ENCODE measurements at places on chromosomes 12 and 14.

GRCh38 chr12:119149270-119149669 is 29.5 kb upstream of the HSPB8 start:
- DNase-seq = no peak

- DNase-seq = no peak
These were observed 38.3 kb downstream of the TESC start for GRCh38 chr12:117060929-117061305.

- DNase-seq = no peak
These were observed 774 bp upstream of the SLC2A13 start for GRCh38 chr12:40106655-40107054.

GRCh38 chr12:55707219-55707671 is 459 bp downstream of the ITGA7 start:
- peak; percentile 40 for DNase-seq

GRCh38 chr14:64444984-64445845 is 20.1 kb upstream of the AKAP5 start:
- no peak for DNase-seq

- no peak for DNase-seq
These were observed 542.2 kb upstream of the USP15 start for GRCh38 chr12:61717986-61718385.

- no peak for DNase-seq
These were observed 3.7 kb downstream of the ANG start for GRCh38 chr14:20692116-20692751.

DNA sequence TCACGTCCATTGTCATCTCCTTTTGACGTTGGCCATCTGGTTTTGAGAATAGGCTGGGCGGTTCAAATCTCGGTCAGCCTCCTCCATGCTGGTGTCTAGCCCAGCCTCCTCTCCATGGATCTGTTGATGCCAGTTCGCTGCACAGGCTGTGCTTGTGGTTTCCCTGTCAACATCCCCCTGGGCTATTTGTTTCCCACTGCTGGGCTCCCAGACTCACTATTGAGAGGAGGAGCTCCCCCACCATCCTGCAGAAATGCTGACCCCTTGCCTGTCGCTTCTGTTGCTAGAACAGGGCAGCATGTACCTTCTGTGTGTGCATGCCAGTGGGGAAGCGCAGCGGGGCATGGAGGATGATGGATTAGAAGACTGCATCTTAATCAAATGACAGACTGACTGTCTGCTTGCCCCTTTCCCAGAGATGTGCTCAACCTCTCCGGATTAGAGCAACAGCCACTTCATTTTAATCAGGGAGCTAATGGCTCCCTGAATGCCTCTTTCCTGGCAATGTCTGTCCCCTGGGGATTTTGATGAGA is 170.5 kb downstream of the TSPAN9 start:
- DNase-seq = no peak

DNA sequence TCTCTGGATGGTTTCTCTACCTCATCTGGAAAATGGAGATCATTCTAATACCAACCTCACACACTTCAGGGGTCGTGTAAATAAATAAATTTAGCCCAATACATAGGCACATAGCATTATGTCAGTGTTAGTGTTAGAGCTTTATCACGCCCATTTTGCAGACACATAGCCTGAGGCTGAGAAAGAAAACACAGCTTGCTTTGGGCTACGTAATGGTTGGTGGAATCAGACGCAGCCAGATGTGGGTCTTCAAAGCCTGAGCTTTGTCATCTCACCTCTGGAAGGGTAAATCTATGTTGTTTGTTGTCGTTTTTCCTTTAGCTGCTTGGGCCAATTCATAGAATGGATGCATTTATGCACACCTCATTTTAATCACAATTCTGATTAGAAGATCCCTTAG is 191.6 kb downstream of the RBM19 start:
- DNase-seq = no peak

GRCh38 chr14:74595006-74595735 is 16.9 kb downstream of the LTBP2 start:
- no peak for DNase-seq

GRCh38 chr12:124172636-124173035 is 122.3 kb upstream of the RFLNA start:
- no peak for DNase-seq

GRCh38 chr12:120237360-120238171 is 28.0 kb downstream of the PXN start:
- peak; percentile 72 for DNase-seq

DNA sequence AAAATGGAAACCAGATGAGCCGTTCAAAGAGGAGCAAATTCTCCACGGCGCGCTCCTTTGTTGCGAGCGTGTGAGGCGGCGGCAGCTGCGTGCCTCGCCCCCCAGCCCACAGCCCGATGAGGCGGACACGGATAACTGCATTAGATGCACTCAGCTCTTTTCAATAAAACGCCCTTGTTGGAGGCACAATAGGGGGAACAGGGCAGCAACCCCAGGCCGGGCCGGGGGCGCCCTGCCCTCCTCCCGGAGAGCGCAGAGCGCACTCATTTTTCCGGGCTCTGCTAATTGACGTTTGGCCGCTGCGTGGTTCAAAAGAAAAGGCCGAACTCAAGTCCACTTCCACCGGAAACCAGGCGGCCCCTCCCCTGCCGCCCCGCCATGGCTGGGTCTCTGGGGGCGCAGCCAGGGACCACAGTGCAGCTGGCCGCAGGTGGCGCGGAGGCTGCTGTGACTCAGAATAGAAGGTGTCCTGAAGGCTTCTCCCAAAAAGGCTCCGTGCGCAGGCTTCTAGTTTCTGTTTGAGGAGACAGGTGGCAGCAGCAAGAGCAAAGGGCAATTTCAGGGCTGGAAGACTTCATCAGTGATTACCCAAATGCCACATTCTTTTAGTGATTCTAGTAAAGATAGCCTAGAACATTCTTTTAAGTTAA is 29.0 kb upstream of the SMOC1 start:
- DNase-seq = no peak

- no peak for DNase-seq
These were observed 2.6 kb downstream of the PSME1 start for GRCh38 chr14:24138396-24139271.

GRCh38 chr12:79441534-79441933 is 249.2 kb downstream of the PAWR start:
- DNase-seq = no peak

- no peak for DNase-seq
These were observed 17.5 kb upstream of the PRKAG1 start for GRCh38 chr12:49036029-49036428.

GRCh38 chr12:43180242-43180641 is 371.8 kb downstream of the ADAMTS20 start:
- no peak for DNase-seq

- DNase-seq = no peak
These were observed 376.6 kb upstream of the TBX3 start for GRCh38 chr12:115060477-115061168.

DNA sequence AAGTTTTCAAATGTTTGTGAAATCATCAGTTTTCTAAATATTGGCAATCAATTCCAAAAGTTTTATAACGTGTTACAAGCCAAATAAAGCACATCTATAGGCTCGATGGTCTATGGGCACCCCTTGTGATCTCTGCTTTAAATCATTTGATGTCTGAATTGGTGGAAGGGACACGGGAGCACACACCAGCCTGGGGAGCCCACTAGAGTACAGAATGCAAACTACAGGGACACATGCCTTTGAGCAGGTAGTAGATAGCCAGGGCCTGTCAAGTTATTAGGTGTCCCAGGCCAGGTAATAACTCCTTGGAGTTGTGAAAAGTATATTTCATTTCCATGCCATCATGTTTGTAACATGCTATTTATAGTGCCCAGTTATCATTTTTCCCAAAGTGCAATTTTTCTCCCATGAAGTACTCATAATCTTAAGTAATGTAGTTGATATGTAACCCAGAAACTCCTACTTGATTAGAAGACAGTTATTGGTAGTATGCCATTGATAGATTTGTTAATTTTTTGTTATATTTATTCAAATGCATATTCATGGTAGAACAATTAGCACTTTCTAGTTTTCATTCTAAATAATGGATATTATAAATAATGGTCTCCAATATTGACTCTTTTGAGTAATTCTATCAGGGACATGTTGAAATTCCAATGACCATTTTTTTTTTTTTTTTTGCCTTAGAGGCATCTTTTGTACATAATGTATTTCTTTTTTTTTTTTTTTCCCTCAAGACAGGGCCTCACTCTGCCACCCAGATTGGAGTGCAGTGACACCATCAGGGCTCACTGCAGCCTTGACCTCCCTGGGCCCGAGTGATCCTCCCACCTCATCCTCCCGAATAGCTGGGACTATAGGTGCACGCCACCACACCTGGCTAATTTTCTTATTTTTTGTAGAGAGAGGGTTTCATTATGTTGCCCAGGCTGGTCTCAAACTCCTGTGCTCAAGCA is 96.9 kb upstream of the FGD4 start:
- DNase-seq = peak; percentile 51

GRCh38 chr12:110742718-110743570 is at the start of gene PPP1CC:
Gene PPP1CC, minus strand, starts transcription at chr12:110742891. Its CDS starts 184 bp downstream, at chr12:110742707.
- DNase-seq = peak; percentile 88

DNA sequence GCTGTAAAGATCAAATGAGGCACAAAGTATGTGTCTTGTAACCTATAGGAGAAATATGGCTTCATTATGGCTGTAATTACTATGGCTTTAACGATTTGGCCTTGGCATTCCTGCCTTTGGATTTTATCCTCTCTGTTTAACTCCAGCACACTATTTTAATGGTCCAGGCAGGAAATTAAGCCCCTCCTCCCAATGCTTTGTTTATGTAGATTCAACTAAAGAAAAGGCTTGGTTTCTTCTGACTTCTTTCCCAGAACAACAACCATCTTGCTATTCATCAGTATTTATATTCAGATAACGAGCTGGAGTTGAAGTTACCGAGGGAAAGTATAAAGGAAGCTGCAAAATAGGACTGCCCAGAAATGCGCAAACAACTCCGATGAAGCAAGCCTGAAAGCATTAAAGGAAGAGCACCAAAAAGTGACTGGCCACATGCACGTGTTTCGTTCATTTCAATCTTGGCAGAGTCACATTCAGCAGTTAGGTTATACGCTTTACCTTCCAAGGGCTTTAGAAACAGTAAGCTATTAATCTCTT is 104.6 kb downstream of the NELL2 start:
- DNase-seq = no peak

GRCh38 chr12:131441060-131441396 is 269.9 kb upstream of the SFSWAP start:
- no peak for DNase-seq

GRCh38 chr12:2290091-2290490 is 237.3 kb downstream of the CACNA1C start:
- no peak for DNase-seq

GRCh38 chr14:100307766-100308426 is 1.7 kb upstream of the SLC25A29 start:
- DNase-seq = no peak

- DNase-seq = peak; percentile 25
These were observed 4.7 kb upstream of the TUBA1C start for GRCh38 chr12:49260166-49260565.

GRCh38 chr12:54634795-54635194 is at the start of gene LACRT:
Gene LACRT, minus strand, starts transcription at chr12:54634895. Its CDS starts 54 bp downstream, at chr12:54634841.
- no peak for DNase-seq

- no peak for DNase-seq
These were observed 176.3 kb downstream of the KSR2 start for GRCh38 chr12:117792471-117792870.

- no peak for DNase-seq
These were observed 552.3 kb downstream of the SLC16A7 start for GRCh38 chr12:60148109-60148508.

DNA sequence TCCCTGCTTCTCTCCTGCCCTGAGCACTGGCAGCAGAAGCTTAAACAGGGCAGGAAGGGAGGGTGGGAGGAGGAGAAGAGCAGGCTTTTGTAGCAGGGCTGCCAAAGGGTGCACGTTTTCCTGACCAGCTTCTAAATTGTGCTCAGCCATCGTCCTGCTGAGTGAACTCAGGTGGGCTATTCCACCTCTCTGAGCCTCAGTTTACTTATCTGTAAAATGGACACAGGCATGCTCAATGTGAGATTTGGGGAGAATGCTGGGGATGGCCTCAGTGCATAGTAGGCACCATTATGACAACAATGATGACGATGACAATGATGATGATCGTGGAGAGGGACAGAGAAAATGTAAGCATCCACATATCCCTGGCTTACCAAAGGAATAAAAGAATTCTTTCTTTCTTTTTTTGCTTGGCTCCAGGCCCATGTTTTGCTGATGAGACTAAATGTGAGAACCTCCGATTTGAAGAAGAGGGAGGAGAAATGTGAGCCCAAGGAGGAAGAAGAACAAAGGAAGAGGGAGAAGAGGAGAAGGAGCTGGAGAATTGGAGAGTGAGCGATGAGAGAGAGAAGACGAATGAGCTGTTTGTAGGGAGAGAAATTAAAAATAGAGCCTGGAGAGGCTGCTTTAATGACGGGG is 105.5 kb upstream of the MYL2 start:
- no peak for DNase-seq

DNA sequence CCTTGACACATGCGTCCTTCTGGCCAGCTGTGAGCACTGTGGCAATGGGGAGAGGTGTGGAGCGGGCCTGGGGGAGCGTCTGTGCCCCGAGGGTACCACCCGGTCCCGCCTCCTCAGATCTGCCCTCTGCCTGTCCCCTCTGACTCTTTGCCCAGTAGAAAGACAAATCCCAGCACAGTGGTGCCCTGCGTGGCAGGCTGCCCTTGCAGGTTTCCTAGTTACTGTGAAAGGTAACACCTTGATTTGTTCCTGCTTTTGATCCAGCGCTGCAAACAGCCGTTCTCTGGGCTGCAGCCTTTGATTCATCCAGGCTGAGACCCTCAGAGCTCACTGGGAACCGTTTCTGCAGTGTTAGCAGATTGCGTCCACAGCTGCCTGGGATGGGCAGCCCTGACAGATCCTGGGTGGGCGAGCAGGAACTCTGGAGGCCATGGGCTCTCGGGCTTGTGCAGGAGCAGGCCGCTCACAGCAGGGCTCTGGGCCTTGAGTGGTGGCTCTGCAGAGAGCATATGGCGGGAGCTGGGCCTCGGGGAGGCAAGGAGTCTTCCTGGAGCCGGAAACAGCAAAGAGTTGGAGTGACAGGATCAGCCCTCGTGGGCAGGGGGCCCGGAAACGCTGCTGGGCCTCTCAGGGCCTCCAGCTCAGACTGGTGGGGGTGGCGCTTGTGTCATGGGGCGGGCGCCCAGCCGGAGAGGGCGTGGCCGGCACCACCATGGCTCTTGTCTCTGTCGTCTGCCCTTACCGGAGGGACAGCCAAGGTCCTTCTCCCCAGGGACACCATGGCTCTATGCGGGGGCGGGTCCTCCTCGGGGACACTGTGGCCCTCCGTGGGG is 16.6 kb downstream of the FBRSL1 start:
- DNase-seq = no peak

All from AML-193 (cell line).